Cardiac muscle cell (in vitro differentiated cells and primary cell): ENCODE measurements at places on chromosomes 11 and 22. TPM values are rescaled to one million over a fixed set of nuclear protein-coding genes. Genes with fewer than 3 reads are reported as not detected.

MMP27 gene
- not detected in 2 replicates for total RNA-seq

DNA sequence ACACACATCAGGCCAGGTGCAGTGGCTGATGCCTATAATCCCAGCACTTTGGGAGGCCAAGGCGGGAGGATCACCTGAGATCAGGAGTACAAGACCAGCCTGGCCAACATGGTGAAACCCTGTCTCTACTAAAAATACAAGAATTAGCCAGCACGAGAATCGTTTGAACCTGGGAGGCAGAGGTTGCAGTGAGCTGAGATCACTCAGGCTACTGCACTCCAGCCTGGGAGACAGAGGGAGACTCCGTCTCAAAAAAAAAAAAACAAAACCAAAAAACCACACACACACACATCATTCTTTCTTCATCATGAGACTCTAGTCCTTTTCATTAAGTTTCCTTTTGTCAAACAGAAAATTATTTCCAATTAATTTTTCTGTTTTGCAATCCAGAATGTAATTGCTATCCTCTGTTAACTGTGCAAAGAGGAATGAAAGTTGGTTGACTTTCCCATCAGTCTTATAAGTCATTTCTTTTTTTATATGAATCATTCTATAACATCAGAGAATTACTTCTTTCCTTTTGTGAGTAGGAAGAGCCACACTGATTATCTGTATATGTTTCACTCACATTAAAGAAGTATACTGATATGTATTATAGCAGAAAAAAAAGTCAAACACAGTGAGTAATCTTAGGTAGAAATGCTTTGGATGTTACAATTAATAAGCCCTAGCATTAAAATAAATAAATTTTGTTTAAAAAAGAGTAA lies 52.2 kb downstream of the HORMAD2 start:
- DNase-seq = no peak

DNA sequence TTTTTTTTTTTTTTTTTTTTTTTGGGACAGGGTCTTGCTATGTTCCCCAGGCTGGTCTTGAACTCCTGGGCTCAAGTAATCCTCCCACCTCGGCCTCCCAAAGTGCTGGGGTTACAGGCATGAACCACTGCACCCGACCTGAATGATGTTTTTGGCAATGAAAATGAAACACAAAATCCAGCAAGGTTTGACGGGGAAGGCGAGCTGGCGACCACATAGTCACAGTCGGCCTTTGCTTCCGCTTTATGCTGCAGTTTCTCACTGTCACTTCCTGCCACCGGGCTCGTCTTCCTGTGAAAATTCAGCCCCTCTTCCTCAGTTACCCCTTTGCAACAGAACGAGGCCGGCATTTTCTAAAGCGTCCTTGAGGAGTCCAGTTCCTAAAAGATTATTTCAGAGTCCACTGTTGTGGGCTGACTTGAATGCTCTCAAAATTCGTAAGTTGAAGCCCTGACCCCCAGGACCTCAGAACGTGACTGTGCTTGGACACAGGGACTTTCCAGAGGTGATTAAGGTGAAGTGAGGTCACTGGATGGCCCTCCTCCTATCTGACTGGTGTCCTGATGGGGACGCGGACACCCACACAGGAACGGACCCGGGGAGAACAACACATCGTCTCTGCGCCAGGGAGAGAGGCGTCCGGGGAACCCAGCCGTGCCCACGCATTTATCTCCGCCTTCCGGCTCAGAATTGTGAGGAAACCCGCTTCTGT lies 2.9 kb upstream of the BID start:
- no peak for DNase-seq

MORC2 gene
- 28.8 and 30.3 TPM in 2 replicates for total RNA-seq

DNA sequence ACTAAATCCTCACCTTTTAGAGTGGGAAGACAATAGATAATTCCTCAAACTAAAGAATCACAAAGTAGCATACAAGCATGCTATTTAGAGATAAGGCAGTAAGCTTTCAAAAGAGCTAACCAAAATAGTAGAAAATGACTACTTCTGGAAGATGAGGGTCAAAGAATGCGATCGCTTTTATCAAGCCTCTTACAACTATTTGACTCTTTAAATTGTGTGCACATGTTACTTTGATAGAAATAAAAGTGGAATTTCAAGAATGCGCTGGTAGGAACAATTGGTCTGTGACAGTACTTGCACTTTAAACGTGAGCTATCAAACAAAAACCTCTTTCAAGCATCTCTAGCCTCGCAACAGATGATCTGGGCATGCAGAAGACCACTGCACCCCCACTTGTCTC lies 97.3 kb downstream of the COMMD9 start:
- no peak for DNase-seq

DNA sequence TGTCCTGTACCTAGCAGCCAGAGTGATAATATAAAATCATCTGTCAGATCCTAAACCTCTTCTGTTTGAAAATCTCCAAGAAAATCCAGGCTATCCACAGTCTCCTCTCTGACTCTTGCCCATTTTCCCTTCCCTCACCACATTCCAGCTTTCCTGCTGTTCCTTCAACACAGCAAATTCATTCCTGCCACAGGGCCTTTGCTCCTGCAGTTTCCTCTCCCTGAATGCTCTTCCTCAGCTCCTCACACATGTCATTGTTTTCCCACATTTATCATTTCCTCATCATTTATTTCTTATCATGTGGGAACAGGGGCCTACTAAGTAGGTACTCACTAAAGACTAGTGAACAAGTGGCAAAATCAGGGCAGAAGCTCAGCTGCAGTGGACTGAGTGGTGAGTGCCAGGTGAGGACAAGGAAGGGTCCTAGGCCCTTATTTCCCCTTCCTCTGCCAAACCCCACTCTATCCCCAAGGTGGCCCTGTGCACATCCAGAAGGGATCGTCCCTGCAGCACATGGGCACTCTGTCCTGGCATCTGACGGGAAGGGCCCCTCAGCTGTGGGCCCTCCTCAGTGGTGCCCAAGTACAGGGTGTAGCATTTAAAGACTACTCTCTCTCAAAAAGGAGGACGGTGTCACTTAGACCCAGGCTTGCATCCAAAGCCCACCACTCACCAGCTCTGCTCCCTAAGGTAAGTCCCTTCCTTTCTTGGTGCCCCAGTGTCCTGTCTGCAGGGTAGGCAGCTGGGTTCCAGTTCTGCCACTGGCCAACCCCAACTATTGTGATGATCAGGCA lies 2.0 kb downstream of the LRRC32 start:
- no peak for DNase-seq

PNPLA5 gene
- total RNA-seq = not detected in 2 replicates

DNA sequence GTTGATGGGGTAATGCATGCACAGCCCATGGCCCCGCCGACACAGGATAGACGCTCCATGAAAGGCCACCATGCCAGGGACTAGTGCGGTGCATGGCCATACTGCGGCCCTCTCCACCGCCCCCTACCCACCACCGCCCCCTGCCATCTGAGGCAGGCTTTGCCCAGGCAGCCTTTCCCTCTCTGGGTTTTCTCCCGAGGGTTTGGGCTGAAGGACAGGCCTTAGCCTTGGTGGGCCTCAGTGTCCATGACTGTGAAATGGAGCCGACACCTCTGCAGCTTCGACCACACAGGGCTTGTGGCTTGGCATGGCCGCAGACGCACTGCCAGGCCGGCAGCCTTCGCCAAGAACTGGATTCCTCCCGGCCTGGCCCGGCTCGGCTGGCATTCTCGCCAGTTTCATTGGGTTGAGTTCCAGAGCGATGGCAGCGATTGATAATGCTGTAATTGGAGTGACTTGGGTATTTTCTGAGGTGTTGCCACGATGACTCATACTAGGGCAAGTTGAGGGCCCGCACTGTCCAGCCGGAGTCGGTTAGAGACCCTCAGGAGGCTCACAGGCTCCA lies 111.3 kb downstream of the WNT7B start:
- DNase-seq = no peak

GRCh38 chr11:66625752-66626149 lies 9.3 kb downstream of the RBM14 start:
- DNase-seq = no peak

GRCh38 chr22:49234459-49234858 lies 593.2 kb downstream of the BRD1 start:
- no peak for DNase-seq

CASP1 gene
- total RNA-seq = not detected in 2 replicates

SART1 gene
- 55.7 and 74.7 TPM in 2 replicates for total RNA-seq

- peak; percentile 94 for DNase-seq
Observed at GRCh38 chr11:14894657-14895598, 2.9 kb upstream of the CYP2R1 start.

ARHGEF17 gene
- 37.2 and 60.3 TPM in 2 replicates for total RNA-seq

CPT1B gene
- 25.7 and 39.1 TPM in 2 replicates for total RNA-seq

DNA sequence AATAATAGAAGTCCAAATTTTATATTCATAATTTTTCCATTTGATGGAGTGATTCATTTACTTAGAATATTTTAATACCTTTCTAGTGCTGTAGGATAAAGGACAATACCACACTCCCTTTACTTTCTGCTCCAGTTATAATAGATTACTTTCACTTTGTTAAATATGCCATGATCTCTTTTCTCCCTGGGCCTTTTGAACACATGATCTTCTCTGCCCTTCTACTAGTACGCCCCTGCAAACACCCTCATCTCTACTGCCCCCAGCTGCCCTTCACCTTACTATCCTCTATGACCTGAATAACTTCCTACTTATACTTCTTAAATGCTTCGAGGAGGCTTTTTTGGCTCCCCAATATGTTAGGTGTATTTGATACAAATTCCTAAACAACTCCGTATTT lies 177.3 kb downstream of the GUCY1A2 start:
- DNase-seq = no peak

TSG101 gene
- total RNA-seq = 110 and 117 TPM in 2 replicates

DNA sequence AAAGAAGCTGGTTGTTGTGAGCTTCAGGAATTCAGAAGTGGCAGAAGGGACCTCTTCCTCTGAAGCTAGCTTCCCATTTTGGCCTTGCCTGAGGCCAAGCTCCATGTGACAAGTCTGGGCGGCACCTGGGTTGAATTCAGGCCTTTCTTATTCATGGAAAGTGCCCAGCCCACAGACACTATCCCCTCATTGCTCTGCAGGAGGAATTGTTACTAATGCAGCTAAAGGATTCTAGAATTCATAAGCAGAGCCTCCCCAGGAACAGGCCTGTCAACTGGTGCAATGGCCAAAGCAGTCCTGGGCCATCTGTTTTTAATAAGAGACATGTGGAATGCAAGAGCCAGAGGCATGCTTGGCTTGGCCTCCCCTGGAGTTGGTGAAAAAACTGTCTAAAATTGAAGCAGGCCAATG lies 71.4 kb downstream of the SLC1A2 start:
- no peak for DNase-seq

- no peak for DNase-seq
Observed at GRCh38 chr22:49964136-49965090, 3.8 kb downstream of the PIM3 start.

MFRP gene
- total RNA-seq = not detected in 2 replicates

GRCh38 chr11:110450246-110450645 lies 20.5 kb downstream of the FDX1 start:
- no peak for DNase-seq

DNA sequence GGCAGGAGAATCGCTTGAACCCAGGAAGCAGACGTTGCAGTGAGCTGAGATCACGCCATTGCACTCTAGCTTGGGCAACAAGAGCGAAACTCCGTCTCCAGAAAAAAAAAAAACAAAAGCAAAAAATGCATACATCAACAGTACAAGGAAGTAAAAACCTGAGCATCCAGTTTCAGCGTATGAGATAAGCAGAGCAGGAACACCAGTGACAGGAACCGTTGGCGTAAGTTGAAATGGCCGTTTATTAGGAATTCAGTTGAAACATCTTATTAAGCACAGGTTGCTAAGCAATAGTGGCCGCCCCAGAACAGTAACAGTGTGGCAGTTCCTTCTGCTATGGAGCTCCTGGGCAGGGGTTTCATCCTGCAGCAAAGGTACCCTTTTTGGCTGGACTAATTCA lies 4.0 kb upstream of the L3MBTL2 start:
- DNase-seq = no peak

GRCh38 chr11:96579656-96580055 lies 189.8 kb downstream of the JRKL start:
- DNase-seq = no peak

- DNase-seq = no peak
Observed at GRCh38 chr11:134355136-134355535, 23.3 kb downstream of the GLB1L2 start.

- DNase-seq = peak; percentile 2
Observed at GRCh38 chr11:60315871-60316270, 11.2 kb upstream of the MS4A6E start.
